Common myeloid progenitor, CD34-positive (primary cell): ENCODE measurements at places on chromosomes 13 and 19.

DNA sequence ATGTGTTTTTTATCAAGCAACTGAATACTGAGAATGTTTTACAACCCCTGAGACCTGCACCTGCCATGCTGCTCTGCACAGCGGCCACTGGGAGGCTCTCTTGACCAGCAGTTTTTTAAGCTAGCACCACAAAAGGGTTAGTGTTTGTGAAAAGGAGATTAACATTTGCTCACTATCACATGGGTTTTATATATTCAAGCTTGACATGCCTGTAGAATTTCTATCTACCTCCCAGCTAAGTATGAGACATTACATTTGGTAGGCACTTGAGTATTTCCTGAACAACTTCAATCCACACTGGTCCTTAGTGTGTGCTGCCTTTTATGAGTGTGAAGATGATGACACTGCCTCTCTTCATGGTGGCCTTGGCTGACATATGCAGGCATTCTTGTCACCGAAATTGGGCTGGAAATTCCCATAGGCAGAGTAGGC is 1238.9 kb downstream of the UQCRFS1 start:
- DNase-seq = peak; percentile 13

DNA sequence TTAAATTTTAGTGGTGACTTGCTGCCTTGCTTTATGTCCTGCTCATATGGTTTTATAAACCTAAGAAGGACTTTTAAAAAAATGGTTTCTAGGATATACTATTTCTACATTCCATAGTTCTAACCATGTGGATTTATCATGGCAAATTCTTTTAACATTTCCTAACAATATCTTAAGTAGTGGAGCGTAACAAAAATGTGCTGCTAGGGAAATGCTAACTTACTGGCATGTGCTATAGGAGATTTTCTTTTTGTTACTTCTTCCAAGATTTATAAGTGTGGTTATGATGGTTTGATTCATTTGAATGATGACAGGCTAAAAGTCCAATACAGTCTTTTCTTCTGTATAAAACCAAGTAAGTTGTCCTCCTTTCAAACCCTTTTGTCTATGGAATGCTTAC is 713.7 kb downstream of the SLITRK1 start:
- no peak for DNase-seq

GRCh38 chr13:45302507-45302906 is 38.5 kb downstream of the TPT1 start:
- DNase-seq = no peak

GRCh38 chr13:98542568-98543377 is 34.1 kb downstream of the STK24 start:
- peak; percentile 60 for DNase-seq

DNA sequence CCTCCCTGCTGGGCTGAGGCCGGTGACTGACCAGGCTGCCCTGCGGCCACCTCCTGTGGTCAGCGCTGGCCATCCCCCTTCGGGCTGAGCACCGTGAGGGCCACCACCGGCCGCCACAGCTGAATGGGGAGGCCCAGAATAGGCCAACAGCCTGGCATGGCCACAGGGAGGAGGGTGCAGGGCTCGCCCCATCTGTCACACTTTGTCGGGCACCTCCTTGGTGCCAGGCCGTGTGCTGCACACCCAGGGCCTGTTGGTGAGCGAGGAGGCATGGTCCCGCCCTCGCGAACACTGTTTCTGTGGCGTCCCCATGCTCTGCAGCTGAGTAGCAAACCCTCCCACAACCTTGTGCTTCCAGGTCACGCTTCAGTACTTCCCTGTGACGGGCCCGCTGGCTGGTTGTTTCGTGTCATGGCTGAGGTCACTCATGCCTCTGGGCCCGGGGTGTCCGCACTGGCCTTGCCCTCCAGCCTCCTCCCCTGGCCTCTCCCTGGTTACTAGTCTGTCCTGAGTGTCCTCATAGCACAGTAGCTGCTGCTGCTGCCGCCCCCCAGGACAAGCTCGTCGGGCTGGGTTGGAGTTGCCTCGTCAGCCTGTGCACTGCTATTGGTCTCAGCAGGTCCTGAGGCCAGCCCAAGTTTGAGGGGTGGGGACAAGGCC is 15.2 kb downstream of the EPN1 start:
- DNase-seq = no peak

GRCh38 chr13:101412076-101412475 is 4.2 kb downstream of the NALCN start:
- DNase-seq = no peak

DNA sequence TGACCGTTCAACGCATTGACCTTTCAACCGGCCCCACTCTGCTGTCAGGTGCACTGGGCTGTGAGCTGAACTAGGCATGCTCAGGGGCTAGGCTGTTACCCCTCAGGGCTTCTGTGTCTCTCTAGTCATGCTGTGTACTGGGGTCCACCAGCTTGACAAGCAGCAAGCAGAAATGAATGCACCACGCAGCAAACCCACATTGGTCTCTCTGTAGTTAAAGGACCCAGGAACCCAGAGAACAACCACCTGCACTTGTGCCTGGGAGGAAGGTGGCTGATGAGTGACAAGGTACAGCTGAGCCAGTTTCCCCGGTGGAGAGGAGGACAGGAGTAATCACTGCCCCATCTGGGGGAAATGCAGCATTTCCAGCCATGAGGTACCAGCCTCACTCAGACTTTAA is 159.9 kb downstream of the USP12 start:
- DNase-seq = no peak

GRCh38 chr13:47087841-47088240 is 191.0 kb upstream of the HTR2A start:
- no peak for DNase-seq

- DNase-seq = no peak
Observed at GRCh38 chr13:97875218-97875617, 78.3 kb upstream of the IPO5 start.

GRCh38 chr19:15464394-15465385 is at the start of gene RASAL3:
RASAL3 (minus strand) TSS chr19:15464544; CDS start chr19:15464358, 186 bp downstream.
- no peak for DNase-seq

GRCh38 chr19:31385744-31386143 is 36.5 kb upstream of the TSHZ3 start:
- no peak for DNase-seq

- no peak for DNase-seq
Observed at GRCh38 chr13:112747256-112747655, 57.4 kb downstream of the ATP11A start.

DNA sequence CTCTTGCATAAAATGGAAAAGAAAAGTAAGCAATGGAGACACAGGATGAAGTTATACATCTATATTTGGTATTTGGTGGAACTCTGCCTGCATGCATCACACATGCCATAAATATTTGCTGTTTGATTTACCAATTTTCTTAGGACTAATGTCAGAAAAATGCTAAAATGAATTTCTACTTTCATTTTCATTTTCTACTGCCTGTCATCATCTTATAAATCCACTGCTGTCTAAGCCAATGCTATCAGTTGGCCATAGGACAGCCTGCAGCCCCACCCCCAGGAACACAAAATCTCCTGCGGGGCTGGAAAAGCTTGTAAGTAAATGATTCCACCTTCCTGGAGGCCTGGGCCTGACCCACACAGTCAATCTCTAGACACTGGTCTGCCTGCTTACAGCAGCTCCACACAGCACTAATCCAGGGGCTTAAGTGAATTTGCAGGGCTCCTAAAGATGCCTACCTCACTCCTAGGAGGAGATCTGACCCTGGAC is 122.0 kb downstream of the ENOX1 start:
- DNase-seq = peak; percentile 69

GRCh38 chr13:100214886-100215285 is 126.0 kb downstream of the PCCA start:
- DNase-seq = no peak

DNA sequence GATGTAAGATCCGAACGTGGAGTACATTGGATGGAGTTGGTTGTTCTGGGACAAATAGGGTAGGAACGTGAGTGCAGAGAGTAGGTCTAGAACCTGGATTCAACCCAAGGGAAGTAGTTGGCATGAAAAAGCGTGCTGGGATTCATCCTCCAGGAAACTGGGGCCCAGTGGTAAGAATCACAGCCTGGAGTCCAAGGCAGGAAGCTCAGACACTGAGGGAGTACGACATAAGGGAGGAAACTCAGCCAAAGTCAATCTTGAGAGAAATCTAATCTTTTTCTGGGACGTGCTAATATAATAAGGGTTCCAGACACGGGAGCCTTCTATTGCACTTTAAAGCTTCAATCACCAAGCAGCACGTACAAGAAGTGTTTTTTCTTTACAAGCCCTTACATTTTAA is 46.4 kb downstream of the DLEU7 start:
- DNase-seq = no peak

DNA sequence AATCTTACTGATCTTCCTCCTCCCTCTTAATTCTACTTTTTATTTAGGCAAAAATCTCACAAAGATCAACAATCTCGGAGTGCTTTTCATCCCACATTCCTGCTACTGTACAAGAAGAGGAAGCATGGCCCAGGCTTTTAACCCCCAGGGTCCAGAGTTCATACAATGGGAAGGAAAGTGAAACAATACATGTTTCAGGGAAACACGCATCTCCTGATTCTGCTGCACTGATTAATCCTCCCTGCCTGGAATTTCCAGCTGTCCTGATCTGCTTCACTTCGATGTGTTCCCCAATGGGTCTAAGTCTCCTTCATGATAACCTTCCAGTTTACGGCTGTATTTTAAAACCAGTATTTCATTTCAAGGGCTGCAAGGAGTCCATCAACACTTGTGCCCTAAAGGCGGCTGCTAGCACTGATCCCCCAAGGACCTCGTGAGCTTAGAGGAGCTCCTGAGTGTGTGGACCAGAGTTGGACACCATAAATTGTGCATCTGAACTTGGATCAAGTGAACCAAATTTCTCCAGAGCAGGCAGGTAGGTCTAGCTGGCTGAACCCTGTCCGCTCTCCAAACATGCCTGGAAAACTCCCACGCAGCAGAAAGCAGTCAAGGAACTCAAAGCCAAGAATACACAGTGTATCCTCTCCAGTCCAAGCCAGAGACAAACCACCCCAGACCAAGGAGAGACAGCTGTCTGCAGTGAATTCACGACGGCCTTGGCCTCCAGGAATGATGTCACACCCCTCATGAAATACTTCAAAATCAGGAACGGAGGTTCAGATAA is 44.3 kb downstream of the COL4A1 start:
- DNase-seq = no peak

DNA sequence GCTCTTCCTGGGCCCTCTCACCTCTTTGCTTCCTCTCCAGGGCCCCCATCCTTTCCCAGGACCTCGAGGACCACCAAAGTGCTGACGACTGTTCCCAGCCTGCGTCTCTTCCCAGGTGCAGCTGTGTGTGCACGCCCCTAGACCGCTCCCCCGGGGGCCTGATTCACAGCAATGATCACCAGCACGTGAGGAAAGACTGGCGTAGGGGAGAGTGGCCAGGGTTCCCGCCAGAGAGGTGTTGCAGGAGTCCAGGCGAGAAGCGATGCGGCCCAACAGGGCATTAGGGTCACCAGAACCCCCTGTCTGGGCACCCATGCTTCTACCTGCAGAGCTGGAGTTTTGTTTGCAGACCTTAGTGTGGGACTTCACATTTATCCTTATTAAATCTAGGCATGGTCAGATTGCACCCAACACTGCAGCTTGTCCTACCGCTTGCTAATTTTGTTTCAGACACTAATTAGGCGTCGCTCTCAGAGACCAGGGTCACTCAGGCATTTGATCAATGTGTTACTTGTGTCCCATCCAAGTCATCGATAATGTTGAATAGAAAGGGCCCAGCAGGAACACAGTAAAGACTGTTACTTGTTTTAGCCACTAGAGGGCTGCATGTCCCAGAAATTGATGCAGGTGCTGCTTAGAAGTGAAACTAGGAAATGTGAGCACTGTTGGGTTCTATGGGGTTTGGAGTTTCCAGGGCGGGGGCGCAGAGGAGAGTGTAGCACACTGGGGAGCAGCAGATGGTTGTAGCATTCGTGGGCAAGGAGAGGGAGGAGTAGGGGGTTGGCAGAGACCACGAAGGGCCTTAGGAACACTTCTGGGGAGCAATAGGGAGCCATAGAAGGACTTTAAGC is 53.2 kb downstream of the CDADC1 start:
- peak; percentile 75 for DNase-seq

- peak; percentile 58 for DNase-seq
Observed at GRCh38 chr19:7595466-7596133, at the start of gene CAMSAP3. CAMSAP3 (plus strand) TSS chr19:7595863; CDS start chr19:7596003, 140 bp downstream.

DNA sequence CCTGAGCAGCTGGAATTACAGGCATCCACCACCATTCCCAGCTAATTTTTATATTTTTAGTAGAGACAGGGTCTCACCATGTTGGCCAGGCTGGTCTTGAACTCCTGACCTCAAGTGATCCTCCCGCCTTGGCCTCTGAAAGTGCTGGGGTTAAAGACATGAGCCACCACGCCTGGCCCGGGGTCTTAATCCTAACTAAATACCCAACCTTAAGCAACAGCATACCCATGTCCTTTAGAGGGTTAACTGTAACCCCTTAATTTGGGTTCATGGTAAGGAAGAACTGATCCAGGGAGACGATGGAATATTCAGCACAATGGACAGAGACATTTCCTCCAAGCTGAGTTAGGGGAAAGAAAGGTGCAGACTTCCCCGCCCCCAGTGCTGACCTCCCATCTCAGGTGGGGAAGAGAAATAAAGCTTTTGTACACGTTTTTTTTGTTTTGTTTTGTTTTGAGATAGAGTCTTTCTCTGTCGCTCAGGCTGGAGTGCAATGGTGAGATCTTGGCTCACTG is 8.7 kb upstream of the GALP start:
- peak; percentile 45 for DNase-seq

DNA sequence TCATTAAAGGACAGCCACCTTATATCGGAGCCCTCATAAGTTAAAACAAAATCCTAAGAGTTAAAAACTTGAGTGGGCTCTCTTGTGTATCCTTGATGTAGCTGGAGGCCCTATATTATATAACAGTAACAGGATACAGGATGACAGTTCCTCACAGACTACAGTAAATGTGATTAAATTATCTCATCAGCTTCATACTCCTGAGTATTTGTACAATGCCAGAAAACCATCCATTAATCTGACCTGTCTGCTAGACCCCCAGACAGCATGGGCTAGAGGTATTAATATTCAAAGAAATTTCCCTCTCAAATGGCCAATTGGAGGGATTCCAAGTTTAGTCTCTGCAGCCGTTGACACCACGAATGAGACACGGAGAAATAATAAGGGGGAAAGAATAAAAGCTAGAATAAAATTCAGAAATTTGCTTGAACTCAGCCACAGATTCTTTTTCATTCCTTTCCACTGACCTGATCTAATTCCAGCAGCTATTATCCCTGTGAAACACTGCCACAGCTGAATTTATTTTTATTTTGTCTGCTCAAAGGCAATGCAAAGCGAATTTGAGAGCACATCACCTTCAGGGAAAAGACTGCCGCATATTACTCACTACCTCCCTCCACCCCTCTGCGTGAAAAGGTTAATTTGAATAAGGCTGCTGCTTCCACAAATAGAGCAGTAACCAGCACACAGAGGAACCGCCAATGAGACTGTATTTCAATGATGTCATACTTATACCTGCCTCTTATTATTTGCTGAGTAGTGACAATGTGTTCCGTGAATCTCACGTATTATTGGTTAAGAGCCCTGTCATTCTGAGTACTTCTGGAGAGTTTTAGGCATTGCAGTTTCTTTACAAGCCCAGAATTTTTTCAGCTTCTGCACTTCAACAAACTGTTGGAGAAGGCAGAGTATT is 155.9 kb upstream of the KLF12 start:
- peak; percentile 97 for DNase-seq

GRCh38 chr13:109576331-109576813 is 210.0 kb downstream of the IRS2 start:
- DNase-seq = no peak
